ENCODE measurements at places on chromosomes 11 and 22.

DNA sequence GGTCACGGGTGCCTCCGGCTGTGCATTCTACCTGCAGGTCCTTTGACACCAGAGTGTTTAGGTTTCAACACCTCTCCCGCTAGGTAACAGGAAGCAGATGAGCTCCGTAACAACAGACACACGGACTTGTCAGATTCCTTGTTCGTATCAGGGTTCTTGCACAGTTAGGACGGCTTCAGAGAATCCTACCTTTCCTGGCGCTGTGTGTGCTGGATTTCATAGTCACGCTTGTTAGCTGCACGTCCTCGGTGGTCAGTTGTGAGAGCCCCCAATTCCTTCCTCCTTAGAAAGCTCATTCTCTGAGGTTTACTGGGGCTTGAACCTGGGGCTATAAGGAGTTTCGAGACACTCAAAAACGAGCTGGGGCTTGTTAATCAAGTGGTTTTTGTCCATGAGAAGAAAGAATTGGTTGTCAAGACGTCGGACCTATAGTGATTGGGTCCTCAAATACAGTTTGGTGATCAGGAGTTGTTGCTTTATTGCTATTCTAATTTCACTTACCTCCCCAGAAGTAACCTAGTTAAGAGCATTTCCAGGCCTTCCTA, 664 bp downstream of the DDB2 start:
- no peak for DNase-seq

- no peak for DNase-seq
These were observed 34.2 kb downstream of the MRGPRD start for GRCh38 chr11:68946416-68947090.

DNA sequence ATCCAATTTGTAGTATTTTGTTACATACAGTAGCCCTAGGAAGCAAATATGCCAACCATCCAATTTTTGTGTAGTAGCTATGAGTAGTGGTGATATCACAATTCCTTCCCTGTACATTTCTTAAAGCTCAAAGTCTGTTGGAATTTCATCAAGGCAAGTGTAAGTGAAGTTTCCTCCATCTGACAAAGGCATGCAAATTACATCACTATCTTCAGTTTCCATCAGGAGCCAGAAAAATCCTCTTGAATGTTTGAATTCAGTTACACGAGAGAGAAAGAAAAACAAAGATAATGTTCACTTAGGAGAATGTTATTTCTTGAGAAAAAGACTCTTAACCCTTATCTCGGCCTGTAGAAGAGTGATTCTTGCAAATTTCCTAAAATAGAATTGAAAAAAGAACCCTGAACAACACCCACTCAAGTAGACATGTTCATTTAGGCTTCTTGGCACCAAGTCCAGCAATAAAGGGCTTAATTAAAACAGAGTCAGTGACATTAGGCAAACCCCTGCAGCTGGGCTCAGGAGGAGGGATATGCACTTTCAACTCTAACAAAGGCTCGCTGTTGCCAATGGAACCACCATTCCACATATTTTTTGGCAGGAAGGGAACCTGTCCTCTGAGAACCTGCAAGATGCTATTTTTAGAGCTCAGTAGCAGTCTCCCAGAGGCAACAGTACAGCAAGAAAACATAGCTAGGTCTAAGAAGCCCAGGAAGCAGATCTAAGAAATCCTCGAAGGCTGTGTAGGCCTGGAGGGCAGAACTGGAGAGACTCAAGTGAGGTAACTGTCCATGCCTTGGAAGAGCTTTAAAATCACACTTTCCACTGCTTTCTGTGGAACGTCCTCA, 144.6 kb downstream of the CCDC81 start:
- no peak for DNase-seq

- no peak for DNase-seq
These were observed 60.7 kb upstream of the FADD start for GRCh38 chr11:70142221-70142875.
